Foreskin keratinocyte (primary cell): ENCODE measurements at places on chromosomes 11 and 22. TPM values are rescaled to one million over a fixed set of nuclear protein-coding genes. Genes with fewer than 3 reads are reported as not detected.

DNA sequence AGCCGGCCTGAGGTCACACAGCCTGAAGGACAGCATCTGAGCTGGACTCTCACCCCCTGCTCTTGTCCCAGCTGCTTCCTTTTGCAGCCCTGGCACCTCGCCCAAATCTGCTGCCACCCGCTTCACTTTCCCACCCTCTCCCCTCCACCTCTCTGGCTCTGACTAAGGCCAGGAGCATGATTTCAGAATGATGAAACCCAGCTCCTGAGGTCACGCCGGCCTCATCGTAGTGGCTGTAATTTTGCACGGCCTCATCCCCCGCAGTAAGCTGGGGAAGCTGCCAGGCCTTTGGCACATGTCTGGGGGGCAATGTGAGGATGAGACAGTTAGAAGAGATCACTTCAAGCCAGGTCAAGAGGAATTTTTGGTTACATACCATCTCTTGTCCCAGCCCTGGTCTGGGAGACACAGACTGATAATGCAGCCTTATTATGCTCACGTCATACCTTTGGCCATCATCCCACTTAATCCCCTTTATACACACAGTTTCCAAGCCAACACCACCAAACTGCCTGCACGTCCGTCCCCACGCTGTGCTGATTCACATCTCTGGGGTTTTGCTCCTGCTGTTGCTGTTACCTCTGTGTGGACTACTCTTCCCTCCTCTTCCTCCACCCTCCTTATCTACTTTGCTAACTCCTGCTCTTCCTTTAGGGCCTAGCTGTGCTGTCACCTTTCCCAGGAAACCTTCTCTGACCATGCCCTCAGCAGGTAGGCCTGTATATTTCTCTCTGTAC lies 58.1 kb downstream of the CHRDL2 start:
- no peak for DNase-seq

Gene KRTAP5-9
- not detected in 2 replicates for polyA plus RNA-seq

Gene TMEM45B
- 0.46 and 0.59 TPM in 2 replicates for polyA plus RNA-seq

GRCh38 chr11:34120651-34121050 lies 15.2 kb downstream of the NAT10 start:
- no peak for DNase-seq

Gene ZDHHC13
- 8.9 and 11.2 TPM in 2 replicates for polyA plus RNA-seq

- peak; percentile 28 for DNase-seq
Observed at GRCh38 chr11:121451178-121451985, 732 bp upstream of the SORL1 start.

Gene MPPED2
- not detected in 2 replicates for polyA plus RNA-seq

Gene PLAAT5
- not detected in 2 replicates for polyA plus RNA-seq

Gene PANX2
- 0.85 and 1.8 TPM in 2 replicates for polyA plus RNA-seq

DNA sequence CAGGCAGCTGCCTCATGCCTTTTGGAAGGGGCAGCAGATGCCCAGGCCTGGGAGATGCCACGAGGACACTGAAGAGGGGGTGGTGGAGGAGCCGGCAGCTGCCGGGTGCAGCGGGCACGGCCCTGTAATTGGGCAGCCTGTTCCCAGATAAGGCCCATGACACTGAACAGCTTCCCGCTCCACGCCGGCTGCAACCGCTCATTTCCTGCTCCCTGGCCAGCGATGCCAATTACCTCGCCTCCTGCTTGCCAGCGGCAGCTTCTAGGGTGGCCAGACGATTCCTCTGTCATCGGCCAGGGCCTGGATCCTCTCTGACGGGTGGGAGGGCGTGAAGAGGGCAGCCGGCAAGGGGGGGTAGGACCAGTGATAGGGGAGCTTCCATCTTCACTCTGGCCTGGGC lies 22.8 kb downstream of the FLRT1 start:
- DNase-seq: no peak

- no peak for DNase-seq
Observed at GRCh38 chr11:74717221-74717969, 13.8 kb downstream of the CHRDL2 start.

GRCh38 chr22:28902490-28902889 lies 19.1 kb downstream of the ZNRF3 start:
- no peak for DNase-seq

- no peak for DNase-seq
Observed at GRCh38 chr11:102465696-102466095, 13.1 kb upstream of the TMEM123 start.

DNA sequence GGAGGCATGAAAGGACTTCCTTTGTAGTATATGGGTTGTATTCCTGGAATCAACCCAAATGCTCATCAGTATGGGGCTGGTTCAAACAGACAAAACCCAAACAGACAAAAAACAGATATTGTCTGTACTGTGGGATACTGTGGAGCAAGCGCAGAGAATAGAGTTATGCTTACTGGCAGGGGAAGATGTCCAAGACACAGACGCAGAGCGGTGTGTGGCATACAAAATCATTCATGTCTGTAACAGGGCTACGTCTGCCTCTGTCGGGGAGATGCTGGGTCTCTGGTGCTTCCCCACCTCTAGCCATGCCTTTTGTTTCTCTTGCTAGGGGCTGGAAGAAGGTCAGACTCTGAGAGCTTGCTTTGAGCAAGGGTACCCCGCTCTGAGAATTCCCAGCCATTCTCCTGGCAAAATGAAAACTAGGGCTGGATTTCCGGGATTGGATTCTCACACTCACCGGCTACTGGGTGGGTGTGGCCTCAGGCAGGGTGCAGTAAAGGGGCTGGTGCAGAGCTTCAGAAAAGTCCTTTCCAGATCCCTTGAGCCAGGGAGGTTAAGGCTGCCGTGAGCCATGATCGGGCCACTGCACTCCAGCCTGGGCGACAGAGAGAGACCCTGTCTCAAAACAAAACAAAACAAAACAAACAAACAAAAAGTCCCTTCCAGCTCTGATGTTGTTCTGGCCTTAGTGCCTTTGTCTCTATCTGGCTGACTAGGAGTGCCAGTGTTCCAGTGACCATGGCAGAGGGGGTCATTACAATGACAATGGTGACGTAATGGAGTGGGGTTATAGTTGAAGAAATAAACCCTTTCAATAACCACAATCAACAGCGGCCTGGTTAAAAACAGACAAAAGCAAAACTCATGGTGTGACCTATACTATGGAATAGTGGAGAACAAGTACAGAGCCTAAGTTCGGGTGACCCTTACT lies 2.9 kb upstream of the ABCC8 start:
- no peak for DNase-seq

DNA sequence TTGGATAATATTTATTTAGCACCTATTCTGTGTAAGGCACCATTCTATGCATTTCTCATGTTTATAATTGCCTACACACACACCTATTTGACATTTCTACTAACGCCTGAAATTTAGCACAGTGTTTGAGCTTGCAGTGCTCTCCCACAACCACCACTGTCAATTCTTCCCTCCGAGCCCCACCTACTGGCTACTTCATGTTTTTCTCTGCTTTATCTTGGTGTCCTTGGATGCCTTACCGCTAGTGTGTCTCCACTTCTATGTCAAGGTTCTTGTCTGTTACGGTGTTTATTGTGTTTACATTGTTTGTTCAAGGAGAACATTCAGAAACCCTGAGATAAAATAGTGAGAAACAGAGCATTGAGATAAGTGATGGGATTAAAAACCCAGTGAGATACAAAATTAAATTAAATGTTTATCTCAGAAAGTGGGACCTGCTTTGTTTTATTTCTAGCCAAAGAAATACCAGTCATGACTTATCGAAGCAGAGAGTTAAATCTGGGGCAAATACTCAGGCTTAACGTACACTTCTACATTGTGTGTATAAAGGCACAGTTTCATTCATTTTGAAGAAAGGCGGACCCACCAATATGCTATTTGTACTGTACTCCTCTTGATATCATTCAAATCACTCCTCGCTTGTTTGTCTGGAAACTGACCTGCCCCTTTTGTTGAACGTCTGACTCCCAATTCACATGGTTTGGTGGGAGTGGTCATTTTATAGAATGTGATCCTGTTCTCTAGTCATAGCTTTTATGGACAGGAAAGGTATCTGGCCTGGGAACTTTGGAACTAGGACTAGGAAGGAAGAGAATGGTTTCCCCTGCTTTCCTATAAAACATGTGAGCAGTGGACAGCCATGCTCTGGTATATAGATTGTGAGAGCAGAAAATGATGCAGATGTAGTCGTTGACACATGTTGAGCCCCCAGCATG lies 39.2 kb upstream of the SLC36A4 start:
- peak; percentile 22 for DNase-seq

Gene ISX
- polyA plus RNA-seq: not detected in 2 replicates

Gene ME3
- polyA plus RNA-seq: 2.2 and 3.2 TPM in 2 replicates

DNA sequence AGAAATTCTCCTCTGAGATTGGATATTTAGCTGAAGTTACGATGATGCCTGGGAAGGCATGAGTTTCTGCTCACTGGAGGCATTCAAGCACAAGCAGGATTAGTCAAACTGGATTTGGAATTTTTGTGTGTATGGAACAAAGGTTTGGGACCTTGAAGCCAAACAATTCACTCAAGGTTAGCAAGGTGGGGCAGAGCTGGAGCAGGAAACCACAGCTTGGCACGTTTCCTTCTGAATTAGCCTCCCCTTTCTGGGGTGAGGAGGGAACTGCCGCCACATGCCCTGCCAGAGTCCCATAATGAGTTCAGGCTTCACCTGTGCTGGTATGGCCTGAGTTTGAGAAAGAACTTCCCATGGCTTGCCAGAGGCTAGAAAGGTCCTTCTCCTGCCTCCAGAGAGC lies 50.9 kb upstream of the RRAS2 start:
- peak; percentile 58 for DNase-seq

GRCh38 chr11:42311514-42311913 lies 852.1 kb upstream of the LRRC4C start:
- DNase-seq: no peak

GRCh38 chr11:120212259-120212878 lies 1.5 kb downstream of the OAF start:
- no peak for DNase-seq

GRCh38 chr11:79110796-79111195 lies 330.0 kb downstream of the TENM4 start:
- no peak for DNase-seq

GRCh38 chr22:27797520-27798391 lies 3.8 kb downstream of the MN1 start:
- DNase-seq: no peak

- no peak for DNase-seq
Observed at GRCh38 chr22:23397613-23398567, 182.2 kb downstream of the IGLL1 start.

- DNase-seq: no peak
Observed at GRCh38 chr22:45292731-45293442, 8.1 kb downstream of the UPK3A start.

DNA sequence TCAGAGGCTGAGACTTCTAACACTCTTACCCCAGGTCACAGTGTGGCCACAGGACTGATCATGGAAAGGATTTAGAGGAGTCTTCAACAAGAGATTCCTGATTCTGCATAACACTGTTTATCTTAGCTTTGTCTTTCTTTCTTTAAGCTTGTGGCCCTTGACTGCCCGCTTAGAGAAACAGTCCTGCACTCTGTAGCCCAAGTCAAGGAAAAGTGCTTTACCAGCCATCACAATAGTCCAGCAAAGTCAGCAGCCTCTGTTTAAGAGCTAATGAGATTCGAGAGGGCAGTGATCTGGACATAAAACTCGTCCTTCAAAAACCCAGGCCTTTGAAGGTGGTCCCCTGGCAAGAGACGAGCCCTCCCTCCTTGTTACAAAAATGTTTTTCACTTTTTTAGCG lies 30.0 kb downstream of the PRDM10 start:
- no peak for DNase-seq

- DNase-seq: no peak
Observed at GRCh38 chr11:57391539-57391938, 1.1 kb upstream of the PRG2 start.

Gene TTC28
- 0.52 and 0.60 TPM in 2 replicates for polyA plus RNA-seq

DNA sequence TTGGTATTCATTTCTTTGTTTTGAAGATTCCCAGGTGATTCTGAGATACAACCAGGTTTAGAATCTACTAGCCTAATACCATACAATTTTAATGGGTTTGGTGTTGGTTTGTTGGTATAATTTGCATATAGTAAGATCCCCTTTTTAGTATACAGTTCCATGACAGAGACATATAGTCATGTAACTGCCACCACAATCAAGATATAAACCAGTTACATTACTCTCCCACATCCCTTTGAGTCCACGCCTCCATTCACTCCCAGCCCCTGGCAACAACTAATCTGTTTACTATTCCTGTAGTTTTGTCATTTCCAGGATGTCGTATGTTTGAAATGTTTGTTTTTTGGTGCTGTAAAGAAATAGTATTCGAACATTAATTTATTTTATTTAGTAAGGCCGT lies 4.3 kb downstream of the ASRGL1 start:
- DNase-seq: no peak

DNA sequence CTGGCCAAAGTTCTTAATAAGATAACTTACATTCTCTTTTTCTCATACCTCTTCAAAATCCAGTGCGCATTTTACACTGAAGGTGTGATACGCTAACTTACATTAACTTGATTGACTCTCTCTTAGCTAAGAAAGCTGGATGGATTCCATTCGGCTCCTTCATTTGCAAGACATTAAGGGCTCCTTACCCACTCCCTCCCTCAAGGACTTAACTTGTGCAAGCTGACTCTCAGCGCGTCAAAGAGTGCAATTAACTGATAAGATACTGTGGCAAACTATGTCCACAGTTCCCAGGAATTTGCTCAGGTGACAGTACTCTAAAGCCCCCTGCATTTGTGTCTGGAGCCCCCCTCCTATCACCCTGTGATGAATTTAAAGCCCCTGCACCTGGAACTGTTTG lies 6.4 kb upstream of the RFPL1 start:
- DNase-seq: no peak

- DNase-seq: no peak
Observed at GRCh38 chr22:44402196-44403111, 89.7 kb upstream of the SHISAL1 start.

Gene EHF
- 9.0 and 11.2 TPM in 2 replicates for polyA plus RNA-seq

DNA sequence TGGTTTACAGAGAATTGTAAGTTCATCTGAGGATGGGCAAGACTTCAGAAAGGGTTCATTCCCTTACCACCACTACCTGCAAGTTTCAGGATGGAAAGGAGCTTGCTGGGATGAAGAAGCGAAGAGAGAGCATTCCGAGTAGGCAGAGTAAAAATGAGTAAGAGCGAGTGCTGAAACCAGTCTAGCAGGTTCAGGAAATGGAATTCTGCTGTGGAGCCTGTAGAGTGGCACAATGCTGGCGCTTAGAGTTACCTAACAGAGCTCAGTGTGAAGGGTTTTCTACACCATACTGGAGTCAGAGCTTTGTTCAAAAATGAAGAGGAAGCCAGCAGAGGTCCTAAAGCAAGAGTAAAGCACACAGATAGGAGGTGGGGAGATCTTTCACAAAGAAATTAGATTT lies 179.2 kb upstream of the ZC3H12C start:
- DNase-seq: peak; percentile 59

GRCh38 chr11:128708660-128709059 lies 14.8 kb downstream of the FLI1 start:
- no peak for DNase-seq

DNA sequence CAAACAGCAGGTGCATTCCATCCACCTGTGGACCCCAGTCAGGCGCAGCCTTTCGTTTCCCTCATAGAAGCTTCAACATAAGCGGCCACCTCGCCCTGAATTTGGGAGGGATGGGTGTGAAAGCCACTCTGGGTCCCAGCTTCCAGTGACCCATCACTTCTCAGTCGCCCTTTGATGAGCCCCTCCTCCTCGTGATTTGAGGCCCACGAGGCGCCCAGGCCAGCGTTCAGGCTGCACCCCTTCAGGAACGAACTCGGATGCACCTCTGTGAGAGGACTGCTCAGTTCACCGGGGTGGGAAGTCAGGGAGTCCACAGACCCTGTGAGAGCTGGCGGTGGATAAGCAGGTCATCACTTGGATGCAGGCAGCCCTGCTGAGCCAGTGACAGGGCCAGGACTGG lies 1118.2 kb downstream of the BRD1 start:
- DNase-seq: no peak
